Activated T-cell treated with anti-CD3 and anti-CD28 coated beads for 4 hours (primary cell): ENCODE measurements at places on chromosomes 3 and 15.

DNA sequence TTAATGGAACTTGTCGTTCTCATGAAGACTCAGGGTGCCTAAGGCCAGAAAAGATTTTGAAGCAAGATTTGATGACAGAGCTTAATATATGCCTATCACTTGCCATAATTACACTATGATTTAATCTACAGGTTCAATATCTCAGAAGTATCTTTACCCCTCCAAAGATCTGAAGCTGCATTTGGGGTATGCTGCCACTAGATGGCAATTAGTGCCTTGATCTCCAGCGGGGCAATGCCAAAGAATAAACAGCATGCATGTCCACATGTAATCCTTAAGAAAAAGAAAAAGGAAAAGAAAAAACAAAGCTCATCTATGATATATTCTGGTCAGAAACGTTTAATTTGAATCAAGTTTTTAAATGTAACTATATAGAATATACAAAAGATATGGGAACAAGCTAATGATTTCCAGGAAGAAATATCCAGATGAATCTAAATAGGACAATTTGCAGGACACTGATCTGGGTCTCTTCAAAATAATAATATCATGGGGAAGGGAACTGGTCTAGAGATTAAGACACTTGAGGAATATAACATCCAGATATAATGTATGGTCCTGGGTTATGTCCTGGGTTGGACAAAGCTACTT is 55.0 kb upstream of the SOX14 start:
- DNase-seq, result no peak

DNA sequence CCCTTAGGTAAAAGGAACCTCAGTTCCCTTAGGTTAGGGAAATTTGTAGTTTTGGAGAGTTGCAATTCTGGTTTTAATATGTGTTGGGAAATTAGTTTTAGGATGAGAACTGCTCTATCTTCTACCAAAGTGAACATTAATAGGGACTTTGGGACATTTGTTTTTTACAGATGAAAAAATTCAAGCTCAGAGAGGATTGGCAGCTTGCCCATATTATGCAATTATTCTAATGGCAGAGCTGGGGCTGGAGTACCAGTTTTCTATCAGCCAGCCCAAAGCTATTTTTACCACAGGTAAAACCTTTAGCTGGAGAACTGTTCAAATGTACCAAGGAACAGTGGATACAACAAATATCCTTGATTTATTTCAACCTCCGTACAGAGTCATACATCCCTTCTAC is 127.0 kb downstream of the CPNE4 start:
- DNase-seq, result no peak

GRCh38 chr3:10949197-10949596 is 43.4 kb upstream of the SLC6A1 start:
- no peak for DNase-seq

GRCh38 chr15:87779746-87780145 is 476.8 kb downstream of the NTRK3 start:
- no peak for DNase-seq

DNA sequence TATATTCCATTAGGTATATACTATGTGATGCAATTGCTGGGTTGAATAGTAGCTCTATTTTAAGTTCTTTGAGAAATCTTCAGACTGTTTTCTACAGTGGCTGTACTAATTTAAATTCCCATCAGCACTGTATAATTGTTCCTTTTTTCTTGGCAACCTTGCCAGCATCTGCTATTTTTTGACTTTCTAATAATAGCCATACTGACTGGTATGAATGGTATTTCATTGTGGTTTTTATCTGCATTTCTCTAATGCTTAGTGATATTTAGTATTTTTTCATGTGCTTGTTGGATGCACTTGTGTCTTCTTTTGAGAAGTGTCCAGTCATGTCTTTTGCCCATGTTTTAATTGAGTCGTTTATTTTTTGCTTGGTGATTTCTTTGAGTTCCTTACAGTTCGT is 145.1 kb upstream of the PLSCR5 start:
- no peak for DNase-seq

DNA sequence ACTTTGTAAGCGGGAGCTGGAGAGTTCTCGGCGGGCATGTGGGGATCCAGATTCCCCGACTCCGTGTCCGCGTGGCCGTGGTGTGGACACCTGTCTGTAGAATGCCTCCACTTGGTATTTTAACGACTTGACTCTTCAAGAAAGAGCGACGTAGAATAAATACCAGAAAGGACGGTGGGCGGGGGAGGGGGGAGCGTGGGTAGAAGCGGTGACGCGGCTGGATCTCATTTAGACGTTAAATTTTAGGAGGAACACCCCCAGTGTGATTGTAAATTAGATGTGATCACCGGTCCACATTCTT is 620 bp upstream of the PYGO1 start:
- DNase-seq, result no peak

- DNase-seq, result no peak
These were observed 213.8 kb upstream of the STAC start for GRCh38 chr3:36166477-36166876.

DNA sequence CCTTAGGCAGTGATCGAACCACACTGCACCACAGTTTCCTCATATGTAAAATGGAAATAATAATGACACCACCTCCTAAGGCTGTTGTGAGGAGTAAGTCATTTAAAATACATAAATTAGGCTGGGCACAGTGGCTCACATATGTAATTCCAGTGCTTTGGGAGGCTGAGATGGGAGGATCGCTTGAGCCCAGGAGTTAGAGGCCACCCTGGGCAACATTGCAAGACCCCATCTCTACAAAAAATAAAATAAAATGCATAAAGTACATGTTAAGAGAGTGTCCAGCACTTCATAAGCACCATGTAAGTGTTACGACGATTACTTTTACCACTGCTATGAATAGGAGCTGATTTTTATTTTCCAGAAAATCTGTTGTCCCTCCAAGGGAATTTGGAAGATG is 440.0 kb downstream of the FOXP1 start:
- no peak for DNase-seq

DNA sequence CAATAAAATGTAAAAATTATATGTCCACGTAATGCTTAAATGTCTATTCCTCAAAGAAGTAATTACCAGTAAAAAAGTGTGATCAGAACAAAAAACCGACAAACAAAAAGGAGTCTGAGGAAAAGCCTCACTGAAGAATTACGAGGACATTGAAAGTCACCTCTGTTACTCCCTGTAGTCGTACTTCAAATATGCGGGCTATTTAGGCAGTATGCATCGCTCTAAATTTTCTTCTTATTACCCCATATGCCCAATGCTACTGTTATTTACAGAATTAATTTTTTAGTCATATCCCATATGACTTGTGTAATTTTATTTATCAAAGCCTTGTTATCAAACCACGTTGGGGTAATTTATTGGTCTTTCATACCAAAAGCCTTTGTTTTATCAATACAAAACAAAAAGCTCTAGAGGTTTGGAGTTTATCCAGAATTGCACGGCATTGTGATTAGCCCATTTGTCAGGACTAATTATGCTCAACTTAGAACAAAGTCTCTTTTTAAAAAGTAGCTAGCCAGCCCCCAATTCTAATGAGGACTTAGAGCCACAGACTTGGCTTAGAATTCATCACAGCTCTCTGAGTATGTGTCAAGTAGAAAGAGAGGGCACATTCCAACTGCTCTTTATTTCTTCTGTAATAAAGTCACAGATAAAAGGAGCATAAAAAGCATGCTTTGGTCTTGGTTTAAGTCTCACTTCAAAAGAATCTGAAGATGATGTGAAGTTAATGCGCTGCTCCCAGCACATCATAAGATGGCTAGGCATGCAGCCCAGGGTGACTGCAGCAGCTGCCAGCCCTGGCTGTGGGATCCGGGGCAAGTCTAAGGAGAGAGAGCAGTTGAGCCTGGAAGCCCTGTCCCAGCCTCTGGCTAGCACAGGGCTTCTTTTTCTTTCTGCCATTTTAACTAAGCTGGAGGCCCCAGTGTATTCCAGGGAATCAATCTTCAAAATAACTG is 521.0 kb downstream of the GABRG3 start:
- no peak for DNase-seq

DNA sequence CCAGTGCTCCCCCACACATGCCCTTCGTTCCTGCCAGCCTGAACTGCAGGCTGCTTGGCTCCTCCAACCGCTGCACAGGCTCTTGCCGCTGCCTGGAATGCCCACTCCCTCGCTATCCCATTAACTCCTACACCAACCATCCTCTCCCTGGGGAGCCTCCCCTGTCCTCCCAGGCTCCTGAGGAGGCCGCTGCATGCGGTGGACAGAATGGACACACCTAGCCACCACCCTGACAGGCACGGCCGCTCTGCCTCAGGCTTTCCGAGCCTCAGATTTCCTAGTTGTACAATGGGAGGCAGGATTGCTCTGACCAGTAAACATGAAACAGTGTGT is 2.3 kb downstream of the PLXNB1 start:
- DNase-seq, result no peak

DNA sequence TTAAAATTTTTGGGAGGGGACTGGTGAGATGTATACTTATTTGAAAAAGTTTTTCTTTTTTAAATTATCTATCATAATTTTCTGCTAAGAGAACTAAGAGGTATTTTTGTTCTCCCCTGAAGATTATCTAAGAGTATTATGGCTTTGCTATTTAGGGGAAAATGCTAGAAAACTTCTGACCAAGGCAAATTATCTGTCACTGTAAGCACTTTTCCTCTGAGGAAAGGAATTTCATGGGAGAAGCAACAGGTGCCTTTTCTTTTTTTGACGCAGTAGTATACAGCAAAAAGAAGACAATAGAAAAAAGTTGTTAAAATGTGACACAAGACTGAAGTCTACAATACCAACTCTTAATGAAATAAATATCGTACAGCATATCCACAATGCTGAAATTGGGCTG is 201.6 kb upstream of the NANOGP8 start:
- DNase-seq, result no peak

DNA sequence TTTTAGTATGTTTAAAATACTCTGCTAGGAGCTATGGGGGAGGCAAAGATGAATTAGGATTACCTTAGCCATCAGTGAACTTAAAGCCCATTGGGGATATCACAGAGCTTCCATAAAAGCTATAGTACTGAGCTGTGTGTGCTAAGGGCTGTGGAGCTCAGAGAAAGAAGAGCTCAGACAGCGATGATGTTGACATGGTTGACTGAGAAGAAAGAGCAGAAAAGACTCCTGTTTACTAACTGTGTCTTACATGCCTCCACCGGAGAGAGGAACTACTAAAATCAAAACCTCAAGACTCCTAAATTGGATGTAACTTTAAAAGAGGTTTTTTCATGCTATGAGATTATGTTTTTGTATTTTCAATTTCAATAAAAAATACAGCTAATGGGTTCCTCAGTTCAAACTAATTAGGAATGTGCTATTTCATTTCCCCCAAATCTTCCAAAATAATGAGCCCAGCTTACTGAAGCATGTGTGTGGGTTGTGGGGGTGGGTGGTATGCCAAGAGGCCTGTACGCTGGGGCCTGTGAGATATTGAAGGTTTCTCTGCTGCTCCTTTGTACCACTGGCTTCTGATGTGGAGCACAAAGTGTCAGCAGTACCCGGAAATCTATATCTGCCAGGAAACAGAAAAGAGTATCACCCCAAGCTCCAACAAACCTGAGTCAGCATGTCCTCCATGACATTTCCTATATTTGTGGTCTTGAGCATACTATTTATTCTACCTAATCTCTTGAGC is 22.7 kb downstream of the DGKG start:
- no peak for DNase-seq

GRCh38 chr15:51132384-51133139 is 37.9 kb upstream of the TNFAIP8L3 start:
- no peak for DNase-seq
